ENCODE measurements at places on chromosomes 7 and 10.

- no peak overlapping the region for H3K4me3 ChIP-seq
- no peak overlapping the region for H3K27ac ChIP-seq
- no peak for DNase-seq
- no peaks in the 10 kb centered on the region for H3K4me1 ChIP-seq
These were observed 70.8 kb downstream of the ASB13 start for GRCh38 chr10:5595591-5595990.

DNA sequence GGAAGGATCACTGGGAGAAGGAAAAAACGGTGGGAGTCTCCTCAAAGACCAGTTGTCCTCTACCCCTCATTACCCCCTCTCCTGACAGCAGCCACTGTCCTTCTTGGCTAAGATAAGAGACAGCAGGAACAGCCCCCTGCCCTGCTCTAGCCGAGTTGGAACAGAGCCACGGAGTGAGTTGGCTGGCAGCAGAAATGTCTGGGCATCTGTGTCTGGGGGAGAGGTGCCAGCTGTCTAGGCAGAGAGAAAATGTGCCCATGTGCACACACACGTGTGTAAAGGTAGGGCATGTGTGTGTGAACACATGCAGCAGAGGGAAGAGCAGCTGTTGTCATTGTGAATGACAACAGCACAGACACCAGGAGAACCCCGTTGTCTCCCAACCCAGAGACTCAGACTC, 9.4 kb upstream of the HILPDA start:
- H3K4me3 ChIP-seq: no peak overlapping the region
- peaks cover 22% of the 10 kb centered on the region for H3K27me3 ChIP-seq
- no peaks in the 10 kb centered on the region for H3K36me3 ChIP-seq
- H3K4me1 ChIP-seq: no peaks in the 10 kb centered on the region
- H3K27ac ChIP-seq: no peak overlapping the region

- no peak for DNase-seq
- H3K36me3 ChIP-seq: no peaks in the 10 kb centered on the region
- H3K4me1 ChIP-seq: no peaks in the 10 kb centered on the region
- peaks cover 38% of the 10 kb centered on the region for H3K27me3 ChIP-seq
These were observed 9.2 kb downstream of the SKAP2 start for GRCh38 chr7:26854876-26855855.

GRCh38 chr10:97000487-97001182, 168.5 kb downstream of the LCOR start:
- DNase-seq: no peak
- H3K36me3 ChIP-seq: no peaks in the 10 kb centered on the region
- no peaks in the 10 kb centered on the region for H3K4me1 ChIP-seq
- no peak overlapping the region for H3K27ac ChIP-seq
- H3K4me3 ChIP-seq: no peak overlapping the region

- no peaks in the 10 kb centered on the region for H3K4me1 ChIP-seq
- DNase-seq: no peak
- no peak overlapping the region for H3K4me3 ChIP-seq
- H3K27me3 ChIP-seq: peaks cover 5% of the 10 kb centered on the region
These were observed 7.7 kb downstream of the SLIT1 start for GRCh38 chr10:97178074-97178473.

DNA sequence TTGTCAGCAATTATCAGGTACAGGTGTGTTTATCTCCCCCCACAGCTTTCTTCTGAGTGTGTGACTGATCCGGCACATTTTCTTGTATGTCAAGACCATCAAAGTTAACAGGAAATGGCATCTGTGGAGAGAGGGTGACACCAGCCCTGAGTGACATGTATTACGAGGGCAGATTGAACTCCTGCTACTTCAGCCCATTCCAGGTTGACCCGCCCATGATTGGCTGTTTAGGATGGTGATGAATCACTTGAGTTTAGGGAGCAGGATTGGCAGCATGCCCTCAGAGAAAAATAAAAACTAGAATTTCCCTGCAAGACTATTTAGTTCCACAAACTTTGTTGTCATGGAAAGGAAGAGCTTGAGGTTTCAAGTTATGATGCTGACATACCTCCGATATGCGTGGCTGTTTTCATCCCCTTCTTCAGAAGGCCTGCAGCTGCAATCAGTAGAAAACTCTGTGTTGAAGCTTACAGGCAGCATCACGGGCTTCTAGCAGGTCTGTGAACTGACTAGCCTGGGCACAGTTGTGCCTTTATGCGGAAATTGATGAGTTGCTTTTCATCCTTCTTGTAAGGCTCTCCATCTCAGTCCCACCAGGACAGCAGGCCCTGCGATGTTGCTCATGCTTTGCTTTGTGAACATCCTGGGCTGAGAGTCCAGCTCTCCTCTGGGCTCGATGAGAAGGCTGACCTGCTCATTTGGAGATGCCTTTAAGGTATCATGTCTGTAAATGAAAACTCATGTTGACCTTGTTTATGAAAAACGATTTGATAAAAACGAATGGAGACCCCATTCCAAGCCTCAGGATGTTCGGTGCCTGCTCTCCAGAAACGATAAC, 8.0 kb upstream of the CELF2 start:
- DNase-seq: no peak
- H3K27me3 ChIP-seq: peaks cover 70% of the 10 kb centered on the region
- no peak overlapping the region for H3K27ac ChIP-seq
- H3K4me1 ChIP-seq: peaks cover 13% of the 10 kb centered on the region
